Fibroblast of skin of right biceps (primary cell): ENCODE measurements at places on chromosomes 1 and 21.

DNA sequence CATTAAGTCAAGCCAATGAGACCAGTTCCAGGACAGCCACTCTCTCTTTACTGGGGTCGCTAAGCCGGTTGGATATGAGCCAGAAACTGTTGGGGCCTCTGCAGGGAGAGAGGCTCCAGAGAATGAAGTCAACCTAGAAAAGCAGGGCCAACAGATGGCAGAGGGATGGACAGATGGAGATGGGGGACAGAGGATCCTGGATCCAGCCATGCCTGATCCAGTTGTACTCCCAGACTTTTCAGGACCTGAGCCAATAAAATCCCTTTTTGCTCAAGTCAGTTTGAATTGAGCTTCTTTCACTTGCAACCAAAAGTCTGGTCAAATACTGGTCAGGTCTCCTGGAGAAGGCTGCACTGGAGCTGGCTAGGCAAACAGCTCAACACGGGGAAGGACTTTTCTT is 2.2 kb downstream of the DHCR24 start:
- DNase-seq = no peak

- no peak for DNase-seq
Observed at GRCh38 chr1:32199717-32200072, 700 bp upstream of the CCDC28B start.

- DNase-seq = no peak
Observed at GRCh38 chr1:201752333-201752732, 76.6 kb upstream of the IPO9 start.

DNA sequence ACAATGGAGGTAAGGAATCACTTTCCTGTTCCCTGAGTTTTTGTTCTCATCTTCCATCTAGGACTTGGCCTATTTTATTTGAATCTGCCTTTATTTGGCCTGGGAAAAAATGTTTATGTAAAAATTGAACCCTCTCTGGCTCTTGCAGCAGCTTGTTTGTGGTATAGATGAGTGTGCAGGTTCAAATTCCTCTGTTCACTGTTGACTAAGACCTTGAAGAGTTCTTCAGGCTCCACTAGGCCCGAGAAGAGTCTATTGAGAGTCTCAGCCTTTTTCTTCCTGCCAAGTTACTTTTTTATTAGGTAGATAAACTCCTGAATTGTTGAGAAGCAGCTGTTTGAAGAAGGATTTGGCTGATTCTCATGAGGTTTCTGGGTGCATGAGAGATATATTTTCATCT is 248.8 kb upstream of the ADGRL2 start:
- DNase-seq = peak; percentile 10

DNA sequence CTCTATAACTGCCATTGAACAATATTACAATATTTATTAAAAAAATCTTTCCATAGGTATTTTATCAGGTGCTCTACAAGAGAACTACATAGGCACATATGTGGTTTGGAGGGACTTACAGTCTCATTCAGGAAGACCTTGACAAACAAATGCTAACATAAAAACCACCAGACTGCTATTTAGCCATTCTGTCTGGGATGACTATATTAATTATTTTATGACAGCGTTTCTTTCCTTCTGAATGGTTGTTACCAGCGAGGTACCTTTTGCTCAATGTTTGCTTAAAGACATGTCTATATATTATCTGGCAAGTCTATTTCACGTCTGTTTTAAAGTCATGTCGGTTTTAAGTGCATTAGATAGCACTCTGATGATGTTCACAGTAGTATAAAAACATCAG is 69.7 kb downstream of the RUNX1 start:
- no peak for DNase-seq
